ENCODE measurements at places on chromosomes 3 and 15. TPM values are rescaled to one million over a fixed set of nuclear protein-coding genes. Genes with fewer than 3 reads are reported as not detected.

Gene LRRIQ4
- 0.16 TPM for polyA plus RNA-seq

Gene DLL4
- 24.7 TPM for polyA plus RNA-seq

Gene PARP15
- 0.94 TPM for polyA plus RNA-seq

Gene USF3
- polyA plus RNA-seq = 18.7 TPM

Gene HTR3D
- polyA plus RNA-seq = not detected

Gene SKOR1
- 0.43 TPM for polyA plus RNA-seq

Gene PTH1R
- 78.3 TPM for polyA plus RNA-seq

Gene CEP152
- 13.0 TPM for polyA plus RNA-seq

Gene NRROS
- 6.1 TPM for polyA plus RNA-seq

Gene DUOXA2
- 0.14 TPM for polyA plus RNA-seq

Gene SERPINI2
- polyA plus RNA-seq = 2.0 TPM

Gene MOBP
- polyA plus RNA-seq = 0.16 TPM

Gene IL12A
- 2.0 TPM for polyA plus RNA-seq

Gene MEX3B
- polyA plus RNA-seq = 15.1 TPM

Gene MASP1
- 7.8 TPM for polyA plus RNA-seq

Gene SLC27A2
- 4.0 TPM for polyA plus RNA-seq

Gene TMEM108
- polyA plus RNA-seq = 61.8 TPM

Gene SLC22A13
- 0.24 TPM for polyA plus RNA-seq

Gene LRRC34
- polyA plus RNA-seq = 15.7 TPM

Gene GNB4
- polyA plus RNA-seq = 43.9 TPM

Gene FOXL2
- not detected for polyA plus RNA-seq

Gene GOLGA6L10
- 8.2 TPM for polyA plus RNA-seq

Gene IL5RA
- polyA plus RNA-seq = 1.6 TPM

Gene TM6SF1
- polyA plus RNA-seq = 4.5 TPM

Gene SPATA12
- polyA plus RNA-seq = not detected

Gene PLCH1
- polyA plus RNA-seq = 17.2 TPM

Gene ALDH1L1
- polyA plus RNA-seq = 0.40 TPM

Gene GP5
- polyA plus RNA-seq = 0.65 TPM

Gene SRGAP3
- 21.8 TPM for polyA plus RNA-seq

Gene NLGN1
- 9.4 TPM for polyA plus RNA-seq

Gene TRAT1
- polyA plus RNA-seq = 0.44 TPM

Gene ALDH1A2
- 49.3 TPM for polyA plus RNA-seq

Gene TIMP4
- polyA plus RNA-seq = 0.26 TPM

Gene REC114
- 0.13 TPM for polyA plus RNA-seq

Gene SLC6A1
- polyA plus RNA-seq = 3.8 TPM

Gene ATR
- polyA plus RNA-seq = 29.4 TPM

Gene TERC
- polyA plus RNA-seq = 0.46 TPM

Gene COL7A1
- 7.8 TPM for polyA plus RNA-seq

Gene PRKCD
- 54.7 TPM for polyA plus RNA-seq
